ENCODE measurements at places on chromosomes 2 and 18.

DNA sequence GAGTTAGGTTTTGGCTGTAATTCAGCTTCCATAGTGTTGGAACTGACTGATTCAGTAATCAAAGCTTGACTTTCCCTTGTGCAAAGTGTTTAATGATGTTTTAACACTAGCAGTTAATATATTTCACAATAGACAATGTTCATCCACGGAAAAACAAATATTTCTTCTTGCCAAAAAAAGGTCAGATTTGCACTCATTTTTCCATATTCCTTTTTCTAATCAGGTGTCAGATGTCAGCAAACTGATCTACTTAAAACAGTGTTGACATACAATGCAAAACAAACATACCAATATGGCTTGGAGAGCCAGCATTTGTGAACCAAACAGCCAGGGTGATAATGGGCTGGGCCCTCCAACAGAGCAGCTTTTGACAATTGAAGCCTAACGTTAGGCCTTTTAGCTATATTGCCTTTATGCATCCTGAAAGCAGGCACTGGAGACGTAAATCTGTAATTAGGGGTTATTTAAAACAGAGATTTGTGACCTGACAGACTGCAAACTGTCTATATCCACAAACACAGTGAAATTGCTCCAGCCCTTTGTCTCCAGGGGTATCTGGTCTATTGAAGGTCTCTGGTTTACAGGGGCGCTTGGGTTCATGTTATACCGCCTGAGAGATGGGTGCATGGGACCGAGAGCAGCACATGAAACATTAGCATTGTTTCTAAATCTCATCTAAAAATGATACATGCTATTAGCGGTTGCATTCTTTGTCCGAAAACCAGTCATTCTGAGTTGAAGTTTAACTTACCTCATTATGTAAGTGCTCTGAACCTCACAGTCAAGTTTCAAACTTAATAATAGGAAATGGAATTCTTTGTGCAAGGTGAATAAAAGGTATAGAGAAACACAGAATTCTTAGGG lies 7.1 kb upstream of the CDCA7 start:
- no peak for DNase-seq

- no peak for DNase-seq
These were observed 81.0 kb downstream of the NDUFA10 start for GRCh38 chr2:239943991-239944631.

DNA sequence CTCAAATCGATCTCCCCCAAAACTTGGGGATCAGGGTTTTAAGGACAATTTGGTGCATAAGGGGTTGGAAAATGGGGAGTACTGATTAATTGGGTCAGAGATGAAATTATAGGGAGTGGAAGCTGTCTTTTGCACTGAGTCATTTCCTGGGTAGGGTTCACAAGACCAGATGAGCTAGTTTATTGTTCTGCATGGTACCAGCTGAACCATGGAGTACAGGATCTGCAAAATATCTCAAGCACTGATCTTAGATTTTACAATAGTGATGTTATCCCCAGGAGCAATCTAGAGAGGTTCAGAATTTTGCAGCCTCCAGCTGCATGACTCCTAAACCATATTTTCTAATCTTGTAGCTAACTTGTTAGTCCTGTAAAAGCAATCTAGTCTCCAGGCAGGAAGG lies 73.1 kb downstream of the CPO start:
- peak; percentile 69 for DNase-seq

DNA sequence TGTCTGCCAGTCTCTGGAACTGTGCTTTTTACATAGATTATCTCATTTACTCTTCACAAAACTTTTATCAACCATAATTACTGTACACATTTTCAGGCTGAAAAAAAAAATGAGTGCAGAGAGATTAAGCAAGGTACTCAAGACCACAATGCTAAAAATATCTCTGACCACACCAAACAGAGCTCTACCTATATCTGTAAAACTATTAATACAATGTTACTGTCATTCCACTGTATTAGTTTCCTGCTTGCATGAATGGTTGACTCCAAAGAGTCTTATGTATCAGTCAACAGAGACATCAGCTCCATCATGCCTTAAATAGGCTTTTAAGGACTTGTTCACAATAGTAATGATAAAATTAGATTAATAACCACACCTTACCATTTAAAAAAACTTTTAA lies 134.7 kb upstream of the CCDC150 start:
- DNase-seq, result no peak

- DNase-seq, result no peak
These were observed 26.5 kb downstream of the MSTN start for GRCh38 chr2:190036071-190036470.

DNA sequence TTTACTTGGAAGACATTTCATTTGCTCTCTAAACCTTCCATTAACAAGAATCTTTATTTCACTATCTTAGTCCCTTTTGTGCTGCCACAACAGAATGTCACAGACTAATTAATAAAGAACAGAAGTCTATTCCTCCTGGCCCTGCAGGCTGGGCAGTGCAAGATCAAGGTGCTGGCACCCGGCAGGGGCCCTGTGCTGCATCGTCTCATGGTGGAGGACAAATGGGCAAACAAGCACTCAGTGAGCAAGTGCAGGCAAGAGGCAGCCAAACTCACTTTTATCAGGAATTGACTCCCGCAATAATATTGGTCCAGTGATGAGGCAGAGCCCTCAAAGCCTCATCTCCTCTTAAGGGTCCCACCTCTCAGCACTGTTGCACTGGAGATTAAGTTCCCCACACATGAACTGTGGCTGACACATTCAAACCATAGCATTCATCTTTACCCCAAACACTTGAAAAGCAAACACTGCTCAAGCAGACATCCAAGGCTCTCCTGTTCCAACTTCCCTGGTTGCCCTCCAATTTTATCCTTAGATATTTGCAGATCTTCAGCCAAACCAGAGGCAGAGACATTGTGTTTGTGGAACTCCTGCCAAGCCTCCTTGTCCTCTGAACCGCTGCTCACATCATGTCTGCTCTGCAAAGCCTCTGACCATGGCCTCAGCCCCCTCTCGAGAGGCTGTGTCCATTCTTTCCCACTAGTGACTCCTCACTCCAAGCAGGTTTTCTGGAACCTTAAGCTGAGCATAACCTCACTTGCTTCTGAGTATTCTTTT lies 404.4 kb upstream of the SOX11 start:
- DNase-seq, result no peak

DNA sequence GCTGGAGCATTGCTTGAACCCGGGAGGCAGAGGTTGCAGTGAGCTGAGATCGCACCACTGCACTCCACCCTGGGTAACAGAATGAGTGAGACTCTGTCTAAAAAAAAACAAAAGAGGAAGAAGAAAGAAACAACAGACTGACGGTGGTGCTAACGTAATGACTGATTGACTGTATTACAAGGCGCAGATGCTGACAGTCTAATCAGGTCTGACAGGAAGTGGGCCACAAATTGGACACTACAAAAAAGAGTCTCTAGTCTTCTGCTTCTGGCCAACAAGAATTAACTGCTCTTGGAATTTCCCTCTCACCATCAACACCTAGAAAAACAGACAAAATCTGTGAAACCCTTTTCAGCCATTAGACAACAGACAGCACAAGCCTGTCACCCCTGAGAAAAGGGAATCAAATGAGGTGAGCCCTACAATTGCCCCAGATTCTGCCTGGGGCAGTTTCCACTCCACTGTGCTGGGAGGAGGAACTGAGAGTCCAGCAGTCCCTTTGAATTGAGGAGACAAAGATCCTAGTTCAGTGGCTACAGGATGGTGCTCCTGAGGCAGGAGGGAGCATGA lies 43.3 kb downstream of the SNED1 start:
- no peak for DNase-seq

GRCh38 chr18:58114766-58115165 lies 70.7 kb downstream of the NEDD4L start:
- no peak for DNase-seq

- DNase-seq, result no peak
These were observed 931.9 kb downstream of the DCDC2C start for GRCh38 chr2:4635289-4635688.

DNA sequence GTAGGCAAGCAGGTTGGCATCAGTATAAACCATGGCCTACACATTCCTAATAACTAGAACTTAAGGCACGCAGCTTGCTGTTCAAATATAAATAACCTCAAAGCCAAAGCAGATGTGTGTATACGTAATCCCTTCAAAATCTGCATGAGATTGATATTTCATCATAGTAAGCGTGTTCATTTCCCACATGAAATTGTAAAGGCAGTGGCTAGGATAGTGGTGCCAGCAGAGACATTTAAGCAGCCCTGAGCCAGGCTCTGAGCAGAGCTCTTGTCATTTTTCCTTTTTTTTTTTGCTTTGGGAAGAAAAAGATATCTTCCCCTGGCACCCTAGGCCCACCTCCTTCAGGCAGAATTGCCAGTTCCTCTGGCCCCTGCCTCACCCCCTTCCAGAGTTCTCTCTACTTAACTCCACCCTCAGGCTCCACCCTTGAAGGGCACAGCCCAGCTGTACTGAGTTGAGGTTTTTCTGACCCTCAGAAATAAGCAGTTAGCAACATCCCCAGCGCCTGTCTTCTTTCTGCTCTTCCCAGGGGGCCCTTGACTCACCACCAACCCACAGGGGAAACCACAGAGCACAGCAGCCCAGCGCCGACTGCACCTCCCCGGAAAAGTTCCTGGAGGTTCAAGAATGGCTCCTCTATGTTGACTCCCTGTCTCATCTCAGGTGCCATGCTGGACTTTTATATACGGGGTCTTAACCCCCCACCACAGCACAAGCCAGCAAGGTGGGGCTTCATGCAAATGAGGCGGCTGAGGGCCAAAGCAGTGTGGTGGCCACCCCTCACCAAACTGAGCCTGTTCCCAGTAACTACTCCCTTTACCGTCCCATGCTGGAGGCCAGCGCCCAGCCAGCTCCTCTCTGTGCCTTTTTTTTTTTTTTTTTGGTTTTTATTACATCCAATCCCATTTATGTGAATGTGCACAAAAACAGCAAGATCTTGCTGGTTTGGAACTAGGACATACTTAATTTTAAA lies 84.7 kb downstream of the EHD3 start:
- peak; percentile 93 for DNase-seq

DNA sequence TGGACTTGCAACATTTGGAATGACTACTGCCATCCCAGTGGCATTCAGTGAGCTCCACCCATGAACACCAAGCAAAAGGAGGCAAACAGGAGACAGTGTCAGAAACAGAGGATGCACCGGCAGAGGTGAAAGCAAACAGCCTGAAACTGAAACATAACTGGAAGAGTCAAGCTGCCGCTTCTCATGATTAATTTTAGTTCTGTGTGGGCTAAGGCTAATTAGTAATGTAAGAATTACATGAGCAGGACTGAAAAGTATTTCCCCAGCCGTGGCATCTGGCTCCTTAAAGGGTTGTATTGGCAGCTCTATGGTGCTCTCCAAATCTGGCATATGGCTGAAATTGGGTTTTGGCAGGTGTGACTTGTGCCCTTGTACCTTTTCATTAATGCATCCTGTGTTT lies 1108.1 kb downstream of the TSN start:
- no peak for DNase-seq

GRCh38 chr2:75432761-75433361 lies 127.9 kb downstream of the EVA1A start:
- peak; percentile 51 for DNase-seq

GRCh38 chr2:240586919-240587800 lies 626 bp downstream of the CAPN10 start:
- peak; percentile 40 for DNase-seq

DNA sequence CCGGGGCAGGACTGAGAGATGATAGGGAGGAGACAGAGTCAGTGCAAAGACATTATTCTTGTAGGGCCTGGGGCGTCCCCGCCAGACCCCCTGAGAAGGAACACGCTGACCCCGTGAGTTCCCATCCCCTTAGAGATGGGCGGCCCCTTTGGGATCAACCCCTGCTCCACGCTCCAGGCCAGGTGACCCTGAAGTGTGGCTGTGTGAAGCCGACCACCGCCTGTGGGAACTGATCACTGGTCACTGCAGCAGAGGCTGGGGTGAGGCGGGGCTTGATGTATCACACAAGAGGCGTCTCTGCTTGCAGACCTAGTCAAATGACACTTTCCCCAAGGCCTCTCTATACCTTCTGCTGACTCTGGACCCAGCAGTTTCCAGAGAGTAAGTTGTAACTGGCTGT lies 157.4 kb upstream of the TWIST2 start:
- no peak for DNase-seq

GRCh38 chr2:144935191-144935590 lies 415.3 kb upstream of the ZEB2 start:
- no peak for DNase-seq

DNA sequence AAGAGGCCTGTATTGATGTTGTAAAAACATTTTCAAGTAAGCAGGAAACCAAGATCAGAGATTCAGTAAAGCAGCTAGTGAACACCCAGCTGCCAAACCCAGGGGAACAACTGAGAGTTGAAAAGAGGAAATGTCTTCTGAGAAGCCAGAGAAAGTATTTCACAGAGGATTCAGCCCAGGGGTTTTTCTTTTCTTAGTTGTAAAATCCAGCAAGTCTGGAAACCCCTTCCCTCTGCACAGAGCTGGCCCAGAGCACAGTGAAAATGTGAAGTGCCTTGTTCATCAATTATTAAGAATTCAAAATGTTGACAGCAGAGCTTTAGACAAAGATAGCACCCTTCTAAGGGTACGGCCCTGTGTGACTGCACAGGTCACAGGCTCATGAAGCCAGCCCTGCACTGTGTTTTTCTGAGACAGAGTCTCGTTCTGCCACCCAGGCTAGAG lies 28.4 kb downstream of the AFF3 start:
- DNase-seq, result no peak

- no peak for DNase-seq
These were observed 218.8 kb downstream of the DYSF start for GRCh38 chr2:71671895-71672825.

DNA sequence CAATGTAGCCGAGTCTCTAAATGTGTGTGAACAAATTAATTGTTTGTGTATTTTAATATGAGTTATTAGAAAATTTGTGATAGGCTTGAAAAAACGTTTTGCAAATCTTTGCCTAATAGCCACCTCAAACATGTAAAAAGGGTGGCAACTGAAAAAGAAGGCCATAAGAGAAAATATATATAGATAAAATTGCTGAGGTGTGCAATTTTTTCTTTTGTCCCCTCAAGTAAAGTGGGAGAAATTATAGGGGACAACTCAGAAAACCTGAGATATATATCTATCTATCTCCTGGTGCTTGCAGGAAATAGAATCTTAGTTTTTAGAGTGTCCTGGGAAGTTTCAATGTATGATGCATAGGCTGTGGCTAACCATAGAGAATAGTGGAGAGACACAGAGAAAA lies 201.4 kb upstream of the LRP1B start:
- DNase-seq, result no peak

- DNase-seq, result no peak
These were observed 28.0 kb downstream of the MRO start for GRCh38 chr18:50791599-50792438.

Data from iris pigment epithelial cell (primary cell).